ENCODE measurements at places on chromosomes 13 and 19. TPM values are rescaled to one million over a fixed set of nuclear protein-coding genes. Genes with fewer than 3 reads are reported as not detected.
A peak's percentile ranks its signal among the peaks of the same experiment; 100 is the strongest.

GRCh38 chr19:11291991-11292390 is 4.0 kb upstream of the TSPAN16 start:
- DNase-seq = no peak

DNA sequence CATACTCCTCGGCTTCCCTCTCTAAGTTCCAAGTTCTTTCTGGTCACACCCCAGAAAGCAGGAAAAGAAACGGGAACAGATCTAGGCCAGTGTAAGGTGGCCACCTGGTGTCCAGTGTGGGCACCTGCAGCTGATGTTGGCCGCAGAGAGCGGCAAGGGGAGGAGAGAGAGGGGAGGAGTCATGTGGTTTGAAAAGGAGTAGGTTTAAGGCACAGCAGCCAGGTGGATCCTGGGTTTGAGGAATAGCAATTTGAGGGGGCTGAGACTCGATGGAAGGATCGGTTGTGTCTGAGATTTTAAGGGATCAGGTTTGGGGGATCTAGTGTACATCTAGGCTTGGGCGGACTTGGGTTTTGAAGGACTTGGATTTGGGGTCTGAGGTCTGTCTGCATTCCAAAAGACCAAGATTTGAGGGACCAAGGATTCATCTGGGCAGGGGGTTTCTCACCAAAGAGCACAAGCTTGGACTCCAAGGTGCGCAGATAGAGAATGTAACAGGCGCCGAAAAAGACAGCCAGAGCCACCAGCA is 1.2 kb downstream of the RABAC1 start:
- peak; percentile 86 for DNase-seq

DNA sequence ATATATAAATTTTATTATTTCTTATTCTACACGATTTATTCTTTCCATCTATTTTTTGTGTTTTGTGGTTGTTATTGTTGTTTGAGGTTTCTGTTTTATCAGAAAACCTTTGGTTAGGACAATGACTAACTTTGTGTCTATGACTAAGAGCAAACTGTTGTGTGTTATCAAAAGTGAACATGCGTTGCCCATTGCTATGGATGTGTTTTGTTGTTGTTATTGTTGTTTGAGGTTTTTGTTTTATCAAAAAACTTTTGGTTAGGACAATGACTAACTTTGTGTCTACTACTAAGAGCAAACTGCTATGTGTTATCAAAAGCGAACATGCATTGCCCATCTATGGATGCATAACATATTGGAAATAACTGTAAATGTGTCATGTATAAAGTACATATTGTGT is 692.3 kb downstream of the SLITRK1 start:
- no peak for DNase-seq

DNA sequence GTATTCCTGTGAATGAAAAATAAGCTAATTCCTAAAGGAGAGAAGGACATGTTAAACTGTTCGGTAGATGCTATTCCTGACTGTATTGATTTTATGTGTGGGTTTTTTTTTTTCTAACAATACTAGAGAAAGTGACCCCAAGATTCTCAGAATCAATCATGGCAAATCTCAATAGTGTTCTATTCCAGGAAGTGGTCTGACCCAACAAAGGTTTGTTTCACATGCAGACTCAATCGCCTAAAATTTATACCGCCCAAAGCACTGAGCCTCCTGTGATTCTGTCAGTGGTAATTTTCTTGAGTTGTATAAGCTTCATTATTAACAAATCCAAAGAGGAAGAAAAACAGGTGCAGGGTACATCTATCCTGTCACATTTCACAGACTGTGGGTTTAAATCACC is 293.7 kb downstream of the SUCLA2 start:
- DNase-seq = no peak

TIMM29 gene
- 31.1 TPM for total RNA-seq

ARRDC5 gene
- not detected for total RNA-seq

PTPRS gene
- 65.0 TPM for total RNA-seq

ZNF283 gene
- 12.0 TPM for total RNA-seq

TSHZ3 gene
- total RNA-seq = not detected

CGB8 gene
- not detected for total RNA-seq

CAMSAP3 gene
- 60.5 TPM for total RNA-seq
